ENCODE measurements at places on chromosomes 12 and 14.

- DNase-seq, result no peak
These were observed at the start of gene ADCY6 for GRCh38 chr12:48788854-48789775. TSS of gene ADCY6 (minus strand) at chr12:48789089. CDS start at chr12:48783434, 5,655 bp downstream.

- no peak for DNase-seq
These were observed 76.0 kb upstream of the TMCC3 start for GRCh38 chr12:94726236-94726835.

GRCh38 chr14:37140176-37140575 is 32.2 kb downstream of the SLC25A21 start:
- no peak for DNase-seq

- DNase-seq, result no peak
These were observed 970 bp downstream of the CDH24 start for GRCh38 chr14:23056145-23056955.

DNA sequence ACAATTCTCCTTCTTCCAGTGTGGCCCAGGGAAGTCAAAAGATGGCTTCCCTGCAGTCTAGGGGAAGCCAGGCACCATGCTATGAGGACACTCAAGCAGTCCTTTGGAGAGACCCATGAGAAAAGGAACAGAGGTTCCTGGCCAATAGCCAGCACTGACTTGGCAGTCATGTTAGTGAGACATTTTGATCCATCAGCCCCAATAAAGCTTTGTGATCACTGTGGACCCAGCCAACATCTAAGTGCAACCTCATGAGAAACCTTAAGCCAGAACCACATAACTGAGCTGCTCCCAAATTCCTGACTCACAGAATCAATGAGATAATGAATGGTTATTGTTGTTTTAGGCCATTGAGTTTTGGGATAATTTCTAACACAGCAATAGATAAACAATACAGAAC is 51.0 kb upstream of the NAP1L1 start:
- no peak for DNase-seq

- DNase-seq, result no peak
These were observed 8.7 kb upstream of the DDX47 start for GRCh38 chr12:12804432-12804886.

GRCh38 chr12:82436354-82436753 is 78.0 kb downstream of the METTL25 start:
- no peak for DNase-seq

DNA sequence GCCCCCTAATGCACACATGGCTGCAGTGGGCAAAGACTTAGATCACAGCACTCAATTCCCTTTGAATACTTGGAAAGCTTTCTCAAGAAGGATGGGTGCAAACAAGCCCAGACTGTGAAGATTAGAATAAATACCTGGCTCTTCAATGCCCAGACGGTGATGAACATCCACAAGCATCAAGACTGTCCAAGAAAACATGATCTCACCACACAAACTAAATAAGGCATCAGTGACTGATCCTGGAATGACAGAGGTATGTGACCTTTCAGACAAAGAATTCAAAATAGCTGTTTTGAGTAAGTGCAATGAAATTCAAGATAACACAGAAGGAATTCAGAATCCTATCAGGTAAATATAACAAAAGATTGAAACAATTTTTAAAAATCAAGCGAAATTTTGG is 43.8 kb upstream of the ZDHHC17 start:
- DNase-seq, result no peak

DNA sequence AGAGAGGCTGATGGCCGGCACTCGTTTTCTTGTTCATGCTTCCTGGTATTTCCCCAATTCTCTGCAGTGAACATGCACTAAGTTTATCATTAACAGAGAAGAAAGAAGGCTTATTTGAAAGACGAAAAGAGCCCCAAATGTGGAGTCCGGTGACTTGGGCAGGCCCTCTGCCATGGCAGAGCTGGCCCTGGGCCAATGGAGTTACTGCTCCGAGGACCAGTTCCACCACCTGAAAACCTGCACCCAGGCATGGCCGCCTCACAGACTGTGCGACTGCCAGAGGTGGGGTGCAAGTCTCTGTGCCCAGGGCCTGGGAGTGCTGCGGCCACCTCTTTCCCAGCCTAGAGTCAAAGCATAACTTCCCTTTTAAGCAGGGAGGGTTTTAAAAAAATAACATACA is 24.9 kb downstream of the DEGS2 start:
- DNase-seq, result no peak

DNA sequence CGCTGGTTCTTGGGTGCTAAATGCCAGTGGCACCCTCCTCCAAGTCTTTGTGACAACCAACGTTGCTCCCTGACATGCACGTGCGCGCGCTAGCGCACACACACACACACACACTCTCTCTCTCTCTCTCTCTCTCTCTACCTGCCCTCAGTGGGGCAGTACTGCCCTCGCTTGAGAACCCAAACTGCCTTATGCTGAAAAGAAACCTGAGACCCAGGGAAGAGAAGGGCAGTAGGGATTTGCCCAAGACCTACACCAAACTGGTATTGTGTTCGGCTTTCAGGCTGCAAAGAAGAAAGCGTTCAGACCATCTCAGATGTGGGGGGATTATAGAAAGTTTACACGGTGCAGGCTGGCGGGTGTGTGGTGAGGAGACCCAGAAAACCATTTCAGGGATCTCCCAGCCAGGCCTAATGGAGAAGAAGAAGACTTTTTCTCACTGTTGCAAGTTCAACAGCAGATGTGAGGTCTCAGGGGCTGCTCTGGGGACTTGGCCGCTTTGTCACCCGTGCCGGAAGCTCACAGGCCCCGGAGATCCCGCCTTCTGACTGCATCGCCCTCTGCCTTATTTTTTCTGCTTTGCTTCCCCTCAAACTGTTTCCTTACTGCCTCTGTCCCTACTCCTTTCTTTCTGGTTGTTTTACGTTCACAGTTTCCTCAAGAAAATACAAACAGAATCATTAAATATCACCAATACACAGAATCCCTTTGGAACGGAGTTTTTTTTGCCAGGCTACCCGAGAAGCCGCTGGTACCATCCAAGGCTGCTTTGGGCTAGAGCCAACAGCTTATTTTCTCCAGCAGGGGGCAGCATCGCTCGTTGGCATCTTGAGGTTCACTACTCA is 82.4 kb downstream of the PPM1A start:
- no peak for DNase-seq

DNA sequence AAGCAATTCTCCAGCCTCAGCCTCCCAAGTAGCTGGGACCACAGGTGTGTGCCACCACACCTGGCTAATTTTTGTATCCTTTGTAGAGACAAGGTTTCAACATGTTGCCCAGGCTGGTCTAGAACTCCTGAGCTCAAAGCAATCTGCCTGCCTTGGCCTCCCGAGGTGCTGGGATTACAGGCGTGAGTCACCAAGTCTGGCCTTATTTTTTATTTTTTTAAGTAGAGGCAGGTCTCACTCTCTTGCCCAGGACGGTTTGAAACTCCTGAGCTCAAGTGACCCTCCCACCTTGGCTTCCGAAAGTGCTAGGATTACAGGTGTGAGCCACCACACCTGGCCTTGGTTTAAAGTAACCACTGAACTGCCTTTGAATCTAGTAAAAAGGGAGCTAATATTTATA is 56.8 kb downstream of the SPPL3 start:
- no peak for DNase-seq

DNA sequence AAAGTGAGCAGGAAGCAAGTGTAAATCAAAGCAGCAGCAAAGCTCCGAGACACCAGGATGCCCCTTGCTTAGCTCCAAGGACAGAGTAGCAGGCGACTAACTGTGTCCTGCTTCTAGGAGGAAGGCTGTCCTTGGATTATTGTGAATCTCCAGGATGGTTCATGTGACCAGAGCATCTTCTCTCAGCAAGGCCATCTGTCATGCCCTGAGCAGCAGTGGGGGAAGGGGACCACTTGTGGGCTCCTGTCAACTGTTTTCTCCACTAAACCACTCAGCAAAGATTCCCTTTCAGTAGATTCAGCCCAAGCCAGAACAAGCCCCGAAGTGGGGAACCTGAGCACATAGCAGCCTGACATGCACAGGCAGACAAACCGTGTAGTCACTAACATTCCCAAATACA is 19.4 kb downstream of the MAP3K9 start:
- no peak for DNase-seq

GRCh38 chr14:105927096-105928060 is 401.0 kb downstream of the TMEM121 start:
- no peak for DNase-seq

- no peak for DNase-seq
These were observed 258.0 kb upstream of the PLEKHG7 start for GRCh38 chr12:92444763-92445162.

DNA sequence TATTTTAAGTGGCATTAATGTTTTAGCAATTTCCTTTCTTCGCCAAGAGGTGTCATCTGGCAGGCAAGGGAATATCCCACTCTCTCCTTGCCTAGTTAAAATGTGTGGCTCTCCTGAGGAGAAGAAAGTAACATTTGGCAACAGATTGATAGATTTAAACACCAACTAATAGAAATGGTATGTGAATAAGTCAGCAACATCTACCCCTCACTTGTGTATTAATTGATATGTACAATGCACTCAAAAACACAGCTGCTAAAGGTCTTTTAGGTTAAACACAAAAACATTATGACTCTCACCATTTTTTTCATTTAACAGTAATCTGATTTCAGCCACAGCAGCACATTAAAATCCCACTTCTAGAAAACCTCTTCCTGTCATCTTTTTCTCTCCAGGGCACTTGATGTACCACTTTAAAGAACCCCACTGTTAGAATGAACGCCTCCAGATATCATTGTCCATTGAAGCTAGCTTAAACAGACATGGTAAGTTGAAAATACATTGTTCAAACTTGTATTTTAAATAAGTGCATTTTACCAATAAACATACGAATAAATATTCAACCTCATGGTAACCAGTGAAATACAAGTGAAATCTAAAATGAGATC is 151.7 kb downstream of the RPAP3 start:
- no peak for DNase-seq

DNA sequence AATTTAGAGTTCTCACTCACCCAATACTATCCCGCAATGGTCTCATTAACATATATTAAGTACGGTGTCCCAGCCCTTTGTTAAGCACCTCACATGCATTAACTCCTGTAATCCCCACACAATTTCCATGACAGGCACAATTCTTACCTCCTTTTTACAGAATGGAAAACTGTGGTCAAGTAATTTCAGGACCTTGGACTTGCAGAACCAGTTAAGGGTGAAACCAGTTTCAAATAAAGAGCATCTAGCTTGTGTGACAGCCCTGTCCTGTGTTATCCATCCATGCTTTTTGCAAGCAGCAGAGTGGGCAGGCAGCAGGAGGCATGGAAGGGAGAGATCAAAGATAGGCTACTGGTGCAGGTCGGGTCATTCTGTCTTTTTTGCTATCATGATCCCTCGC is 470.8 kb downstream of the NELL2 start:
- no peak for DNase-seq

DNA sequence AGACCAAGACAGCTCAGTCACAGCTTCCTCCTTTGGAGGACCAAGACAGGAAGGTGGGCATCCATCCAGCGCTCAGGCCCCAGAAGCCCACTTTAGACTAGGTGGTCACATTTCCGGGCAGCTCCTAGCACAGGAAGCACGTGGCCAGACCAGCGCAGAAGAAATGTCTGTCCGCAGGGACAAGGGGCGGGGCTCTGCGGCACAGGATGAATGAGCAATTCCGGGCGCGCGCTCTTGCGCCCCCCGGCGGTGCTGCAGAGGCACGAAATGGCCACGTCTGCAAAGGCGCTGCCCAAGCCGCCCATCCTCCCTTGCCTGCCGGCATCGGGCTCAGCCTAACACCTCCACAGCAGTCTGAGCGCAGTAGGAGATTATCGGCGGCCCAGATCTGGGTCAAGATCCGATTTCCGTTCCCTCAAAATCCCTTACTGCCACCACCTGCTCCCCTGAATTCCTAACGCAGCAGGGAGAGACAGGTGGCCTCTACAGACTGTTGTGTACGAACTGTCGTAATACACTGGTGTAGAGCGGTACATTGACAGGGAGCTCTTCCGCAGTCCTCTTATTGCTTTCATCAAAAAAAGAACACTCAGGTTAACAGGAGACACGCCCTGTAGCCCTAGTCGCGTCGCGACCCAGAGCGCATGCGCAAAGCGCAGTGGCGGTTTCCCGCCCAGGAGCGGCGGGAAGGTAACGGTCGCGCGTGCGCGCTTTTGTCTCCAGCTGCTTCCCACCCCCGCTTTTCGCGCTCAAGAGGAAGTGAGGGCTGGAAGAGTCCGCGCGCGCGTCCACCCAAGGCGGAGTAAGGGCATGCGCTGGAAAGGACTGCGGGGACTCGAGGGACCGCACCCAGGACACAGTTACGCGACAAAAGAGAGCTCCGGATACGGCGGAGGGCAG is 794 bp downstream of the TUBA1B start:
- DNase-seq, result no peak

DNA sequence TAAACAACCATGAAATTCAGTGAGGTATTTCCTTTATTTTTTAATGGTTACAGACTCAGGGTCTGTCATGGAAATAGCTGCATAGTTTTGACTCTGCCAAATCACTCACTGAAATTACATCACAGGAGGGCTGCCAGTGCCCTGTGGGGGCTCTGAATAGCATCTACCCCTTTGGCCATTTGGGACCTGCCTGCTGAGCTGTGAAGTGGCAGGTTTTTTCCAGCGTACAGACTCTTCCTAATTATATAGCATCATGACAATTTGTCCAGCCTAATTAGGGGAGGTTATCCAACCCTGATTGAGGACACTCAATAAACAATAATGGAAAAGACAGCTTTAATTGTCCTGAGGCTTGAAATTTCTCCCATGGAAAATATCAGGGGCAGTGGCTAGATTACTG is 1.8 kb upstream of the COCH start:
- DNase-seq, result no peak

DNA sequence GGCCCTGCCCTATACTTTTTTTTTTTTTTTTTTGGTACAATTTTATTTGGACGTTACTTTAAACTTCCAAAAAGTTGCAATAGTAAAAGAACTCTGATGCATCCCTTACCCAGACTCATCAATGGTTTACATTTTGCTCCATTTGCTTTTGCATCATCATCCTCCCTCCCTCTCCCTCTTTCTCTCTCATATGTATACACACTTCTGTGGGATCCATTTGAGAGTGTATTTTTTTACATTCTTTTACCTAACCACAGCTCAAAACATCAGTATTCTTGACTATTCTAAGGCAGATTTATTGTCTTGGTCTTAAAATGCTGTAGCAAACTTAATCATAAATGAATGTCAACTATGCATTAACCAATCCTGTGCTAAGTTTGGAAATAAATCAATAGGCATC is 111.6 kb downstream of the PRICKLE1 start:
- DNase-seq, result no peak

- no peak for DNase-seq
These were observed 91.5 kb upstream of the PTGDR start for GRCh38 chr14:52175982-52176502.

- no peak for DNase-seq
These were observed 4.8 kb downstream of the ASCL4 start for GRCh38 chr12:107779077-107779831.

GRCh38 chr14:21069388-21070082 is 569 bp upstream of the ARHGEF40 start:
- no peak for DNase-seq

GRCh38 chr14:58750321-58751269 is 112.8 kb downstream of the DACT1 start:
- DNase-seq, result no peak

DNA sequence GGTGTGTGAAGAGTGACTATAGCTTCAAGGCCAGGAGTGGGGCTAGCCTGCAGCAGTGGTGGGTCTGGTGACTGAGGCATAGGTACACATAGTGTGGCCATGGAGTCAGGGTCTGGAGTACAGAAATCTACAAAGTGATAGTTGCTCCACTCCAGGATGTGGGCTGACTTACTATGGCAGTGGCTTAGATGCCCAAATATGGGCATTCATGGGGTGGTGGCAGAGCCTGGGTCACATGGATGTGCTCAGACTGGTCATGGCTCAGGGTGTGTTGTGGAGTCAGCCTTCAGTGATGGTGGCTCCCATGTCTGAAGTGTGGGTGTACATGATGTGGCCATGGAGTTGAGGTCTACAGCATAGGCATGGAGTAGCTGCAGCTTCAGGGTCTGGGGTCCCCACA is 27.3 kb downstream of the CLEC6A start:
- DNase-seq, result no peak

Data from cortex of kidney (tissue), 1 donor.